ENCODE measurements at places on chromosomes 2 and 18.

DNA sequence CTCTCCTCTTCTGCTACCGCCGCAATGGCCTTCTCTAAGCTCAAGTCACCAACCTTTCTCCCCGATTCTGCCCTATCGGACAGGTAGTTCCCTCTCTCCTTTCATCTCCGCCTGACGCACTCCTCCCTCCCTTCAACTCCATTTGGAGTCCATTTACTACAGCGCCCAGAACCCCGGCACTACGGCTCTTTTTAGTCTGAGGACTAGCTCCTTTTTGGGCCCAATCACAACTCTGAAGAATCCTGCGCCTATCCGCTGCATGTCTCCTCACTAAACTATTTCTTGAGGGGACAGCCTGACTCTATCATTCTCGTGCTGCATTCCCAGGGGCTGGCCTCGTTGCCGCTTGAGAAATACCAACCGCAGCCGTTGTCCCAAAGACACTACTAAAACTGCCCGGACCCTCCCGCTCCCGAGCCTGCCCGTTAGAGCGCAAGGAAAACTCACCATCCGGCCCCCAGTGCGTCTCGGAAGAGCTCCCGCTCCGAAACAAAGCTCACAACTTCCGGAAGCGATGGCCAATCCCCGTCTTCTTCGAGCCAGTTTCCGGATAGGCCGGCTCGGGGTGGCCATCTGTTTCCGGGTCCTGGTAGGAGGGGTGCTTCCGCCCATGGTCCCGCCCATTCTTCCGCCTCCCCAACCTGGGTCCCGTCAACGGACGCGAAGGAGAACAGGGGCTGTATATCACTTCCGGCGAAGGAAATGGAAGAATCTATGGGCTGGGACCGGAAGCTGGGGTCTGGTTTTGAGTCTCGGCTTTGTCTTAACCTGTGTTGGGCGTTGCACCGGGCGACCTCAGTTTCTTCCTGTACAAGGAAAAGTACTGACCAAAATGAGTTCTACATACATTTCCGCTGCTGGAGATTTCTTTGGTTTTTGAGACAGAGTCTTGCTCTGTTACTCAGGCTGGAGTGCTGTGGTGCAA is at the start of gene TPRKB:
Gene TPRKB, minus strand, starts transcription at position 491 of the 925 bp plus-strand sequence. CDS start 2,776 bp downstream, outside the sequence.
- DNase-seq: peak; percentile 88

- DNase-seq: no peak
Observed at GRCh38 chr2:176760439-176760838, 452.2 kb upstream of the HNRNPA3 start.

DNA sequence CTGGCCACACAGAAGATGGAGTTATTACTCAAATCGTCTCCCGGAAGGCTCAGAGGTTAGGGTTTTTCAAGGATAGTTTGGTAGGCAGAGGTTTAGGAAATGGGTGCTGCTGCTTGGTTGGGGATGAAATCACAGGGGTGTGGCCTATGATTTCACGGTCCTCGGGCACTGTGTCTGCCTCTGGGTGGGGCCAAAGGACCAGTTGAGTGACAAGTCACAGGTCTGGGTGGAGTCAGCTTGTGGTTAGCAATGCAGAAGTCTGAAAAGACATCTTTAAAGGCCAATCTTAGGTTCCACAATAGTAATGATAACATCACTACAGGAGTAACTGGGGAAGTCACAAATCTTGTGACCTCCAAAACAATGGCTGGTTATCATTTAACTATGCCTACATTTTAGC is 387.8 kb downstream of the ZNF521 start:
- no peak for DNase-seq

GRCh38 chr2:59909147-59909546 is 644.3 kb downstream of the BCL11A start:
- no peak for DNase-seq

- DNase-seq: no peak
Observed at GRCh38 chr2:175786471-175787124, 215.5 kb downstream of the LNPK start.

DNA sequence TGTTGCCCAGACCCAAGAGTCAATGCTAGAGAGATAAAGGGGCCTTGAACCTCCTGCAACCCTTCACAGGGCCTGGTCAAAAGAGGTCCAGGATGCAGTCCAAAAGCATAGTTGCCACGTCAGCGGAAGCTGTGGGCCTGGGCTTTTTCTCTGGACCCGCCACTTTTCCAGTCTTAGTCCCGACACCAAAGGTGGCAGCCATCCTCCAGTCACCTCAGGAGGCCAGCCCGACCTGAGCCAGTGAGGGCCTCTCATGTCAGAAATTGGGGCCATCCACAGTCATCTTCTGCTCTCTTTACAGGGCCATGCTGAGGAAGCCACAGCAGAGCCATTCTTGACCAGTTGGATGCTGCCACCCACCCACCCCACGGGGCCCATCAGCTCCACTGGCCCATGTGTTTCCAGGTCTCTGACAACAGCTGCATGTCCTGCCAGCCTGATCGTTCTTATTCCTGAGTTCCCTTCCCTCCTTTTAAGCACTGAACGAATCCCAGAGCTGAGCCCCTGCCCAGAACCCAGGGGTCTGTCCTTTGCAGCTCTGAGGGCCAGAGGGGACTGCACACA is 34.1 kb upstream of the KLHL29 start:
- no peak for DNase-seq

GRCh38 chr2:181697126-181697525 is 16.8 kb upstream of the NEUROD1 start:
- DNase-seq: no peak

DNA sequence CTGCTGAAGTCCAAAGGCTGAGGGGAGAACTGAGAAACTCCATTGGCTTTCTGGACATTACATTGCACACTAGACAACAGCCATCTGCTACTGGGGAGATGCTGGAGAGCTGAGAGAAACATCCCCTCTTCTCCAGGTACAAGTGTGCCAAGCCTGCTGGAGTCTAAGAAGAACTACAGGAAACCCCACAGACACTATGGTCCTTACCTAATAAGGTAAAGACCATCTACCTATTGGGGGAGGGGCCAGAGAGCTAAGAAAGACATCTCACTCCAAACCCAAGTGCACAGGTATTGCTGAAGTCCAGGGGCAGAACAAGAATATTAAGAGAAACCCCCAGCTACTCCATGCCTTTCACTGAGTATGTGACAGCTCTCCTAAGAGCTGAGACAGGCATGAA is 338.7 kb upstream of the NCKAP5 start:
- DNase-seq: no peak

- DNase-seq: no peak
Observed at GRCh38 chr18:62097698-62098097, 89.2 kb downstream of the PIGN start.

DNA sequence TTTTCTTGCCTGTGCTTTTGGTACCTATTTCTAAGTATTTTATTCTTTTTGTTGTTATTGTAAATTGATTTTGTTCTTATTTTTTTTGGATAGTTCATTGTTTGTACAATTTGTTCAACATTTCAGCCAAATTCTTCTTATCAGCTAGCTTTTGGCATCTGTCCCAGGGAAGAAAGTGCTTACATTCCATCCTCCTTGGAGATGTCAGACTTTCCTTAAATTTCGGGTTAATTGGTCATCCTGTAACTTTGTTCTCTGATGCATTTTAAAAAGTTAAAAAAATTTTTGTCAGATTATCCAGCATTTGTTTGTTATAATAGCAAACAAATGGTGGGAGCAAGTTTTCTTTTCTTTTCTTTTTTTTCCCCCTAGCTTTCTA is 60.3 kb downstream of the PTH2R start:
- DNase-seq: no peak

- no peak for DNase-seq
Observed at GRCh38 chr2:10321622-10322021, 18.9 kb downstream of the HPCAL1 start.

DNA sequence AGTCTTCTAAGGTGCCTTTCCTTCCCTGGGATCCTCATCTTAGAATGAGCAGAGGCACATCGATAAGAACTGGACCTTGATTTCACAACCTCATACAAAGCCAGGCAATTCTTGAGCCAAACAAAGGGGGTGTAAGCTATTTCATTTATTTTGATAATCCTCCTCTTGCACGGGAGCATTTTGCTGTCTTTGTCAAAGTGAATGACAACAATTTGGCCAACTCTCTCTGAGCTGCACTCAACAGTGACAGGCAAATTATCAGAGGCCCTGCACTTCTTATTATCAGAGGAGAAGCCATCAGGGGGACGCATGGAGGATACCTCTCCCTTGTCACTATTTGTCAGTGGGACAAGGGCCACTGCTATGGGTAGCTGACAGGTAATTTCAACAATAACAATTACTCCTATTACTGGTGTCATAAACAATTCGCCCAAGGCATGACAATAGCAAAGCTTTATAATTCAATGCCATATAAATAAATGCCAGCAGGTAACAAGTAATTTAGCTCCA is 260.4 kb downstream of the MEIS1 start:
- DNase-seq: no peak

DNA sequence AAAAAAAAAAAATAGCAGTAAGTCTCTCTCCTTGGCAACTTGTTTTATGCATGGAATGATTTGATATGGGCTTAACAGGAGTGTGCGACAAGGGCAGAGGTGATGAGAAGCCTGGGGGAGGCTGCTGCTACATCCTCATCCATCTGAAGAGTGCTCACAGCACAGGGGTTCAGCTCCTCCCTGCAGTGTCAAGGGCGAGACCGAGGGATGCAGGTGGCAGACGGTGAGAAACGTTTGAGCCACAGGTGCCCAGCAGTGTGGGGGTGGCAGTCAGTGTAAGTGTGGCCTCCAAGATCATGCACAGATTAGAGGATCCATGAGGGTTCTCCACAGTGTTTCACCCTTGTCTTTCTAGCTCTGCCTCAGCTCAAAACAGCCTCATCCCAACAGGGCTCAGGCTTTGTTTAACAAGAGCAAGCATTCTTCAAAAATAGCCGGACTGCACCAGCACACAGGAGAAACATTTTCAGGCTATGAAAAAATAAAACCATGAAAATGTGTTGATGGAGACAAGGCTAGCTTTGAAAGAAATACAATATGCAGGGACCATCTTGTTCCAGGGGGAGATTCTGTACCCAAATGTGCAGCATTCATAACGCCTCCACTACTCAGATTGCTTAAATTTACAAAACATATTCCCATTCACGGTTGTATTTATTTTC is 324.5 kb upstream of the MYT1L start:
- no peak for DNase-seq

GRCh38 chr2:28552045-28552823 is 56.4 kb downstream of the PLB1 start:
- DNase-seq: no peak

DNA sequence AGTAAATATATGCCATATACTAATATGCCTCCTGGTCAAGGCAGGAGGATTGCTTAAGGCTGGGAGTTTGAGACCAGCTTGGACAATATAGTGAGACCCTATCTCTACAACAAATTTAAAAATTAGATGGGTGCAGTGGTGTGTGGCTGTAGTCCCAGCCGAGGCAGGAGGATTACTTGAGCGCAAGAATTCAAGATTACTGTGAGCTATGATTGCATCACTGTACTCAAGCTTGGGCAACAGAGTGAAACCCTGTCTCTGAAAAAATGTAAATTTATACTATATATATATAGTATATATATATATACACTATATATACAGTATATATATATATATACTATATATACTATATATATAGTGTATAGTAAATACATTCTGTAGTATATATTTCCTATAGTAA is 30.0 kb upstream of the NPC1 start:
- no peak for DNase-seq

DNA sequence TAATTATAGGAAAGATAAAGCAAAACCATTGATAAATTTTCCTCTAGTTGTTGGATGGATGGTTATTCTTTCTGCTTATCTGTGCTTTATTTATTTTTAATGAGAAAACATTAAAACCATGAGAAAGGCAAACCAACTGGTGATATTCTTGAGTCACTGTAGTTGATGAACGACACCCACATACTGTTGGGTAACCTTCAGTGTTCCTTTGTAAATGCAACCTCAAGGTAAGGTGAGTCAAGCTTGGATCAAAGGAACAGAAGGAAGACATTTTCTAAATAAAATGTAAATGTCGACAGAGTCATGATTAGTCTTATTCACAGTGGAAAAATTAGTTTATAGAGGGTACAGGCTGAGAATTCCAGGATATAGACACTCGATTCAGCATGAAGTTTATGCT is 12.7 kb downstream of the ABCB11 start:
- DNase-seq: no peak

GRCh38 chr2:76128622-76129021 is 417.9 kb upstream of the GCFC2 start:
- DNase-seq: no peak

- DNase-seq: no peak
Observed at GRCh38 chr18:75173125-75173432, 35.9 kb downstream of the PTGR3 start.

- no peak for DNase-seq
Observed at GRCh38 chr2:181552808-181553207, 95.6 kb downstream of the ITGA4 start.

- no peak for DNase-seq
Observed at GRCh38 chr2:30663321-30663720, 143.9 kb downstream of the CAPN13 start.

- DNase-seq: no peak
Observed at GRCh38 chr2:150255528-150255927, 231.9 kb downstream of the RND3 start.

DNA sequence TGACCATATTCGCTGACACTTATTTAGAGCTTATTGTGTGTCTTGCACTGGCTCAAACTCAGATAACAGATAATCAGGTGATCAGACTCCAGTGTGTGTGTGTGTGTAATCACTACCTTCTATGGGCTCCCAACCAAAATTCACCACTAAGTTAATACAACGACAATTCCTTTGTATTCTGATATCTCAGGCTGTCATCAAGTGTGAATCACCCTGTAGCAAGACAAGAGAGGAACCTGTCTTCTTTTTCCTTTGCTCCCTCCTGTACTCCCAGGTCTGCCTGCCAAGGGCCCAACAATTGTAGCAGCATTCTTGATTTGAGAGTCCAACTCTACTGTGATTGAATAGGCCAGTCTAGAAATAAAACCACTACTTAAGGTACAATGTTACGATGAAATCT is 25.8 kb downstream of the ITGB6 start:
- DNase-seq: no peak

DNA sequence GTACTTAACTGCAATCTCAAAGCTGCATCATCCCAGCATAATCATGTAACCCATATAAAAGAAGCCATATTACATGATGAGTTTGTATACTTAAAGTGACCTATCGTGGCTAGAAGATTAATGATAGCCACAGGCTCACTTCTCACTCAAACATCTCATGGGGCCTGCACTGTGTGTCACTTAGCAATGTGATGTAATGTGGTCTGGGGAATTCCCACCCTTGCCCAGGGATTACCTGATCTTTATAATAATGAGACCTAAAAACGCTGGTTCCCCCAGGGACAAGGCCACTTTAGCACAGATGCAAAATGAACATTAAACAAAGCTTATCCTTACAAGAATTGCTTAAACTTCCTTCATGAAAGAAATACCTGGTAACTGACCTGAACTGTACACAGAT is 427.1 kb upstream of the CNTNAP5 start:
- no peak for DNase-seq

DNA sequence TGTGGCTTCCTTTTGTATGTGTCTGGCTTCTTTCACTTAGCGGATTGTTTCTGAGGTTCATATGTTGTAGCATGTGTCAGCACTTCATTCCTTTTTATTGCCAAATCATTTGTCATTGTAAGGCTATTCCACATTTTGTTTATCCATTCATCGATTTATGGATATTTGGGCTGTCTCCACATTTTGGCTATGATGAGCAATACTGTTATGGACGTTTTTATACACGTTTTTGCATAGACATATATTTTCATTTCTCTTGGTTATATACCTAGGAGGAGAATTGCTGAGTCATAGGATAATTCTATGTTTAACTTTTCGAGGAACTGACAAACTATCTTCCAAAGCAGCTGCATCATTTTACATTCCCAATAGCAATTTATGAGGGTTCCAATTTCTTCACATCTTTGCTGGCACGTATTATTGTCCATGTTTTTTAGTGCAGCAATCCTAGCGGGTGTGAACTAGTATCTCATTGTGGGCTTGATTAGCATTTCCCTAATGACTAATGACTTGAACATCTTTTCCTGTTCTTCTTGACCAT is 48.1 kb upstream of the TBC1D8 start:
- DNase-seq: no peak

Measured in T-helper 9 cell (primary cell).